A549 treated with GW870086 at 1 μM for 4 hours (cell line): ENCODE measurements at places on chromosomes 2 and 18. TPM values are rescaled to one million over a fixed set of nuclear protein-coding genes. Genes with fewer than 3 reads are reported as not detected.

PAX3 gene
- total RNA-seq = not detected in 5 replicates

HOXD8 gene
- 4.4 to 6.2 TPM (median 4.8 TPM) in 5 replicates for total RNA-seq

ALPP gene
- 4.4 to 5.3 TPM (median 4.8 TPM) in 5 replicates for total RNA-seq

IL1R2 gene
- total RNA-seq = 0.72 to 1.9 TPM (median 1.0 TPM) in 5 replicates

SLC16A14 gene
- total RNA-seq = 0.43 to 1.6 TPM (median 0.80 TPM) in 5 replicates

LOXHD1 gene
- not detected in 5 replicates for total RNA-seq

APCDD1 gene
- total RNA-seq = not detected in 5 replicates

FEZ2 gene
- 39.4 to 52.0 TPM (median 42.6 TPM) in 5 replicates for total RNA-seq

KIAA2012 gene
- not detected in 5 replicates for total RNA-seq
